Stimulated activated CD8-positive, alpha-beta memory T cell treated with anti-CD3 and anti-CD28 coated beads, Interleukin-4, amount 100 ng/mL, for 1 hour (primary cell): ENCODE measurements at places on chromosomes 16 and 17.

GRCh38 chr17:35809855-35810461 lies 674 bp downstream of the TAF15 start:
- no peak for DNase-seq

DNA sequence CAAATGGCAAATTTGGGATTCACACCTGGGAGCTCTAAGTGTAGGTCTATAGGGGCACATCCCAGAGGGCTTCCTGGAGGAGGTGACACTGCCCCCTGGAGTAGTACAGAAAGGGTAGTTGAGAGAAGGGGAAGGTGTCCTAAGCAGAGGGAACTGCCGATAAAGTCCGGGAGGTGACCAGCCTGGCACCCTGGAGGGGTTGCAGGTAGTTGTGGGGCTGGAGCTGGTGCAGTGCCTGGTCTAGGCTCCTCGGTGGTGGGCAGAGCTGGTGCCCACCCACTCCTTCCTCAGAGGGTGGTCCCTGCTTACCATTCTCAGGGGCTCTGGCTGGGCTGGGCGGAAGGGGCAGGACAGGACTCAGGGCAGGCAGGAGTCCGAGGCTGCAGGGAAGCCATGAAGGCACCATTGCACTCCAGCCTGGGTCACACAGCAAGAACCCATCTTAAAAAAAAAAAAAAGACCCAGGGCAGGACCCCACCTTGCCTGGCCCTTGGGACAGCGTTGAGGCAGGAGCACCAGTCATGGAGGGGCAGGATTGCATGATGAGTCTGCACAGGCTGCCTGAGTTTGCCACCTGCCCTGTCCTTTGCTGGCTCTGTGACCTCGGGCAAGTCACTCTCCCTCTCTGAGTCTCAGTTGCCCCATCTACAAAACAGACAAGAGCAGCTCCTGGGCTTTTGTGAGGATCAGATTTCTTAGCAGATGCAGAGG lies 43.8 kb downstream of the LAT start:
- DNase-seq: no peak

- DNase-seq: no peak
Observed at GRCh38 chr16:31874366-31875111, 932 bp downstream of the ZNF267 start.

- no peak for DNase-seq
Observed at GRCh38 chr17:39196808-39197291, 619 bp downstream of the CACNB1 start.

- DNase-seq: no peak
Observed at GRCh38 chr17:29358416-29358815, 31.7 kb upstream of the TAOK1 start.

DNA sequence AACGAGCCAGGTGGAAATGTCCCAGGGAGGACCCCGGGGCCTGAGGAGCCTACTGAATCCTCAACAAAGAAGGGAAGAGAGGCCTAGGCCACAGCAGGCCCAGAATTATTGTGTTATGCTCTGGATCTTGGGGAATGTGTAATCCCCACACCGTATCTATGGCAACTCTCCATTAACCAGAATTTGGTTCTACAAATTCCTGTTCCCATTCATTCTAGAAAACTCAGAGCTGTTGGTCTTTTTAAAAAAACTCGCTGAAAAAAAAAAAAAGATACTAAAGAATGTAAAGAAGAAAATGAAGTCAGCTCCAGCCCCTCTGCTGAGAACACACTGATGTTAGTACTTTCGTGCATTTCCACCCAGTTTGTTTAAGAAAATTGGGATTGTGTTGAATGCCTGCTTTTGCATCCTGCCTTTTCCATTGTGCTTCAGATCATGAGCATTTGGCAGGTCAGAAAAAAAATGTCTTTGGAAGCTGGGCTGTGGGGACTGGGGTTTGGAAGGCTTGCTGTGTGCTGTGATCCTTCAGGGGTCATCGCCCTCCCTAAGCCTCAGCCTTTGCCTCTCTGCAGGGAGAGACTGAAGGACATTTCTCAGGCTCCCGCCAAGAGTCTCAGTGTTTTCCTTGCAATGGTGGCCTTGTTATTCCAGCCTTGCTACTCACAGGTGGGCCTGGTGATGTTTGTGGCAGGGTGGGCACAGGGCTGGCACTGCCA lies 69.5 kb downstream of the SREBF1 start:
- no peak for DNase-seq

- peak; percentile 61 for DNase-seq
Observed at GRCh38 chr17:1275962-1276736, 3.3 kb upstream of the TRARG1 start.
